ENCODE measurements at places on chromosomes 7 and 10.

DNA sequence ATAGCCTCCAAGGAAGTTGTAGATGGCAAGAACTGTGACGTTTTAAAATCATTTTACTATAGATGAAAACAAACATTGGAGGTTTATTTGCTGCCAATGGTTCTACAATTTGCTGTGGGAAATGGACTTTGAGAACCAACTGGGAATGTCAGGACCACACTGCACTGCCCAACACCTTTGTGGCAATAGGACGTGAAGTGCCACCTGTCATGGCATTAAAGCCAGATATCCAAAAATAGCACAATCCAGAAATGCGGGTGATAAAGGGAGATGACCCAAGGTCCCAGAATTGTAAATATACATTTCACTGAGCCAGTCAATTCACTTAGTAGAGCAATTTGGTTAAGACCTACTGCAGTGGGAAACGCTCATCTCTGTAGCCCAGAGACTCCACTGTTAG is 116.4 kb downstream of the MPP7 start:
- DNase-seq, result no peak

GRCh38 chr7:88218836-88219605 is 817 bp downstream of the SRI start:
- no peak for DNase-seq

GRCh38 chr10:94281654-94282053 is 81.1 kb downstream of the NOC3L start:
- DNase-seq, result no peak

- no peak for DNase-seq
Measured at GRCh38 chr7:41981046-41982040, 255.7 kb downstream of the GLI3 start.

- no peak for DNase-seq
Measured at GRCh38 chr10:29820890-29821461, 186.2 kb upstream of the SVIL start.

- DNase-seq, result no peak
Measured at GRCh38 chr10:6327961-6328698, 125.4 kb downstream of the PFKFB3 start.

DNA sequence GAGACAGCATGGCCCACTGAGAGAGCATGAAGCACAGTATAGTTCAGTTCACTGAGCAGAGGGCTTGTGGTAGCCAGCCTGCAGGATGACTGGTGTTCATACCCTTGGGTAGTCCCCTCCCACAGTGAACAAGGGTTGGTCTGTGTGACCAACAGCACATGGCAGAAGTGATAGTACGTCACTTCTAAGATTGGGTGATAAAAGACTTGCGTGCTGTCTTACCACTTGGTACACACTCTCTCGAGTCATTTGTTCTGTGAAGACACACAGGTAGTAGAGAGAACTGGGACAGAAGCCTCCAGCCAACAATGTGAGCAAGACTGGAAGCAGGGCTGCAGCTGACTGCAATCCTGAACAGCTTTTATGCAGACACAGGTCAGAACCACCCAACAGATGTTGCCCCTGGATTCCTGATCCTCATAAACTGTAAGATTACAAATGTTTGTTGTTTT is 14.6 kb downstream of the EPC1 start:
- no peak for DNase-seq

DNA sequence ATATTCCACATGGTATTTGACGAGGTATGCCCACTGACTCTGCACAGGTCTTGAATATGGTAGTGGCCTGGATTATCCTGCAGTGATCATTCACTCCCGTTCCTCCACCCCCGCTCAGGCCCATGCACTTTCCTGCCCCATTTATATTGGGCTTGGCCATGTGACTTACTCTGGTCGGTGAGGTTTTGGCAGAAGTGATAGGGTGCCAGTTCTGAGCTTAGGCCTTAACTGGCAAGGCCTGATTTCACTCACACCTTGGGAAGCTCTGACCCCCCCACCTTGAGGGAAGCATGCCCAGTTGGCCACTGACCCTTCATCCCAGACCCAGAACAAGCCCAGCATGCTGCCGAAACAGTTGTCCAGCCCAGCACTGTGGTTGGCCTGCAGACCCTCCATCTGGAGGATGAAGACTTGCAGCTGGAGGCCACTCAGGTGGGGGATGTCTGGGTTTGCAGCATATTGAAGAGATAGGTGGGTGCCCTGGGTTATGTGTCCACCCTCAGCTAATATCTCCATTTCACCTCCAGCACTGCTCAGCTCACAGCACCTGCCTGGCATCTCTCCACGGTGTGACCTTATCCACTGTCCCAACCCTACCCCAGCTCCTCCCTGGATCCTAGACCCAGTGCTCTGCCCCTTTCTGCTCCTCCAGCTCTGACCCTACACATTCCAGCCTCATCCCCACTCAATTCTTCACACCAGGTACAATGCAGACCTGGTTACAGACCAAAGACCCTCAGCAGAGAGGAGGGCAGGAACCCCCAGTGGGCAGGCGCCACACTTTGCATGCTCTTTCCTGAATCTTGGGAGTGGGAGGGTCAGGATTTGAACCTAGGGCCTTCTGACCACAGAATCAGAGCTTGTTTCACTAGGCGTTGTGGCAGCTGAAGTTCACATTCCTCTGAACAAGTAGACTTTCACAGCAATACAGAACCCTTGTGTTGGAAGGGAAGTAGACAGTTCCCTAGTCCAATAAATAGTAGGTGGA is 138.1 kb upstream of the CHST15 start:
- DNase-seq, result no peak

GRCh38 chr10:131850383-131850870 is 50.4 kb upstream of the PPP2R2D start:
- DNase-seq, result no peak

DNA sequence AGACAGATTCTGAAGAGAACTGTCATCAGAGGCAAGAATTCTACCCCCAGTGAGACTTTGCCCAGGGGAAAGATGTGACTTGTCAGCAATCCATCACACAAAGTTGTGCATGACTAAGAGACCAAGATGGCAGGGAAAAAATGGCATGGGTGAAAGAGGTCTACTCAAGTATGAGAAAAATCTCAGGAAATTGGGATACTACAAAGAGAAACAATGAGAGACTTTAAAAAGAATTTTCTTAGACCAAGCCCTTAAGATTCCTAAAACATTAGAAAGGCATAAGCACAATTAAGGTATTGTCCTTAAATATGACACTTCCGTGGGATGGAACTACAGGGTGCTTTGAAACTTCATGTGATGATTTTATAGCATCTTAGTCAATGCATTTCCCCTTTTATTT is 45.6 kb upstream of the PDE1C start:
- DNase-seq, result no peak

GRCh38 chr10:67990093-67990492 is 85.0 kb downstream of the HERC4 start:
- DNase-seq, result no peak

DNA sequence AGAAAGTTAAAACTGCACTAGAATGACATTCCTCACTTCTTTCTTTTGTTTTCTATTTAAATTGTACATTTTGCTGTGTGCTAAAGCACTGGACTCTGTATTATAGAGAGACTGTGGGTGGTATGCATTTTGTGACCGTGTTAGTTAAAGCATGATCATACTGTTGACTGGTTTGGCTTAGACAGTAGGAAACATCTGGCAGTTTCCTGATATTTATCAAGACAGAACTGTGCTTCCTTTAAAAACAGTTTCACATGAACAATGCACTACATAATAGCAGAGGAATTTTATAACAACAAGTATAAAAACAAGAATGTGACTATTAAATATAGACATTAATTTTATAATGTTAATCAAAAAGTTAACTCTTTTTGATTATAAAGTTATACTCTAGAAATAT is 23.1 kb downstream of the GNG11 start:
- DNase-seq, result no peak

DNA sequence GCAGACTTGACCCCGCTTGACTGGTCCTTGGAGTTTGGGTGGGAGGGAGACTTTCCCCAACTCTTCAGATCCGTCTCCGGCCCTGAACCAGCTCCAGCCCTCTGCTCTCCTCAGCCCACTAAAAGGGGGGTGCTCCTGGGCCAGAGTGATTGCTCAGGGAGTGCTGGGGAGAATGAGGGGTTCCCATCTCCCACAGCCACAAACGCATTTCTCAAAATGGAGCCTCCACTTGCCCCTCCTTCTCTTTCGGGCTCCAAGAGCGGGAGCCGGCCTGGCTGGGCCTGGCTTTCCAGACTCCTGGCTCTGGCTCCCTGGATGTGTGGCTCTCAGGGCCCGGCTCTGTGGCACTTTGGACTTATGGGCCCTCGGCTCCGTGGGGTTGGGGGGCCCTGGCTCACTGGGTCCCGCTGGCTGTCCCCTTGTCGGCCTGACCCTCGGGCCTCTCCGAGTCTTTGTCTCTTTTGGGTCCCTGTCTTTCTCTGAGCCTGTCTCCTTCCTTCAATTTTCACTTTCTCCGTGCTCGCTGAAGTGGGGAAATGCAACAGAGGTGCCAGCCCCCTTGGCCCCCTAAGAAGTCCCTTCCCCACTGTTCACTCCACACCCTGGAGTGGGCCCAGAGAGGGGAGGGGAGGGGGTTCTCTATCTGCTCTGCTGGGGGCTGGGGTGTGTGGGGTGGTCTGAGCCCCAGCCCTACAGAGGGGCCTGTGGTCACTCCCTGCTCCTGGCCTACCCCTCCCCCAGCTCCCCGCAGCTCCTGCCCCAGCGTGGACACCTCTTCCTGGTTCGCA is 713 bp downstream of the LZTS2 start:
- no peak for DNase-seq

DNA sequence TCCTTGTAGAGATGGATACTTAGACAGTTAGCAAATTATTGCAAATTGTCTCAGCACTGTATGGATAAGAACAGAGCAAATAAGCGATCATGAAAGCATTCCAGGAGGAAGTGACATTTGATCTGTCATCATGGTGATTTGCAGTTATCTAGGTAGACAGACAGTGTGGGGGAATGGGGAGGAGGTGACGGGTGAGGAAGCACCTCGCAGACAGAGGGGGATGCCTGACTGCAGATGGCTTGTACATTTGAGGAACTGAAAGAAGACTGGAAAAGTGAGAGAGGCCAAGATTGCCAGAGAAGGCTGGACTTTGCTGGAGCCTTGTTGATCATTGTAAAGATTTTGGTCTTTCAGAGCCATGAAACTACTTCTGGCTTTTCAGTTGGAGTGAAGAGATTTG is 318.2 kb upstream of the CELF2 start:
- peak; percentile 1 for DNase-seq

DNA sequence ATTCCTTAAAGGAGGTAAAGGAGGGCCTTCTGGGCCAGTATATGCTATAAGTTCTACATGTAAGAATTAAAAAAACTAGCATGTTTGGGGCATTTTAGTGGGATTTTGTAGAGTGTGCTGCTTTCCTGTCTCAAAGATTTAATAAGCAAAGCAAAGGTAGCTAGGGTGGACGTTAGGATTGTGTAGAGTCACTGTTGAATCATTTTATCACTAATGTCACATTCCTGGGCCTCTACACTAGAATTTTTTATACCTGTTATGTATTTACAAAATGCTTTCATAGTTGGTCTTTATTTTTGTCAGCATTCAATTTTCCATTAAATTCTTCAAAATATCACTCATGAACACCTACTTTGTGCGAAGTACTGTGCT is 139.4 kb upstream of the PHYHIPL start:
- DNase-seq, result no peak

DNA sequence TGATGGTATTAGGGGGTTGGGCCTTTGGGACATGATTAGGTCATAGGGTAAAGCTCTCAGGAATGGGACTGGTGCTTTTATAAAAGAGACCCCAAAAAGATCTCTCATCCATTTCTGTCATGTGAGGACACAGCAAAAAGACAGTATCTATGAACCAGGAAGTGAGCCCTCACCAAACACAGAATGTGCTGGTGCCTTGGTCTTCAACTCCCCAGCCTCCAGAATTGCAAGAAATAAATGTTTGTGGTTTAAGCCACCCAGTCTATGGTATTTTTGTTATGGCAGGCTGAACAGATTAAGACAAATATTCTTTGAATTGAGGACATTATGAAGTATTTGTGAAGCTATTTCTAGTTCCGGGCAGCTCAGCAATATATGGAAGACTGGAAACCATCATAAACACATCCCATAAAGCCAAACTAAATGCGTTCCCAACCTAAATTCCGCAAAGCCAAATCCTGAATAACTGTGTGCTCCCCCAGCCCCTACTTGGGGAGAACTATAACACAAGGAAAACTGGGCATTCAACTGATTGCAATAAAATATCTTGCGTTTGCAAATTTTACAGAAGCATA is 153.7 kb downstream of the GALNT17 start:
- DNase-seq, result no peak

- no peak for DNase-seq
Measured at GRCh38 chr7:41824284-41824683, 121.4 kb upstream of the INHBA start.

GRCh38 chr10:82221056-82221455 is 346.1 kb downstream of the NRG3 start:
- DNase-seq, result no peak

DNA sequence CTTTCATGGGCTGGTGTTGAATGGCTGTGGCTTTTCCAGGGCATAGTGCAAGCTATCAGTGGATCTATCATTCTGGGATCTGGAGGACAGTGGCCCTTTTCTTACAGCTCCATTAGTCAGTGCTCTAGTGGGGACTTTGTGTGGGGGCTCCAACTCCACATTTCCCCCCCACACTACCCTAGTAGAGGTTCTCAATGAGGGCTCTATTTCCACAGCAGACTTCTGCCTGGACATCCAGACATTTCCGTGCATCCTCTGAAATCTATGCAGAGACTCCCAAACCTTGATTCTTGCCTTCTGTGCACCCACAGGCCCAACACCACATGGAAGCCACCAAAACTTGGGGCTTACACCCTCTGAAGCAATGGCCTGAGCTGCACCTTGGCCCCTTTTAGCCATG is 208.3 kb upstream of the MKLN1 start:
- DNase-seq, result no peak

GRCh38 chr10:22042557-22043326 is 39.2 kb upstream of the DNAJC1 start:
- no peak for DNase-seq

- DNase-seq, result no peak
Measured at GRCh38 chr7:108375668-108376067, 80.6 kb downstream of the NRCAM start.

GRCh38 chr7:66921918-66922486 is 977 bp downstream of the TMEM248 start:
- DNase-seq, result no peak

DNA sequence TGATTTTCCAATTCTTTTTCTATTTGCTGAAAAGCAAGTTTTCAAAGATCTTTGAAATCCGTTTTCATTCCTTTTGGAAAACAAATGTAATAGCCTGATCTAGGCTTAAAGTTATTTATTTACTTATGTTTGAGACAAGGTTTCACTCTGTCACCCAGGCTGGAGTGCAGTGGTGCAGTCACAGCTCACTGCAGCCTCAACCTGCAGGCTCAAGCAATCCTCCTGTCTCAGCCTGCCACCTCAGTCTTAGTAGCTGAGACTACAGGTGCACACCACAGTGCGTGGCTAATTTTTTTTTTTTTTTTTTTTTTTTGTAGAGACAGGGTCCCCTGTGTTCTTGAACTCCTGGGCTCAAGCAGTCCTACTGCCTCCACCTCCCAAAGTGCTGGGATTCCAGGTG is 4.6 kb downstream of the ST7 start:
- no peak for DNase-seq

GRCh38 chr10:26479766-26480492 is 41.8 kb downstream of the APBB1IP start:
- no peak for DNase-seq
